ENCODE measurements at places on chromosomes 1 and 21.

DNA sequence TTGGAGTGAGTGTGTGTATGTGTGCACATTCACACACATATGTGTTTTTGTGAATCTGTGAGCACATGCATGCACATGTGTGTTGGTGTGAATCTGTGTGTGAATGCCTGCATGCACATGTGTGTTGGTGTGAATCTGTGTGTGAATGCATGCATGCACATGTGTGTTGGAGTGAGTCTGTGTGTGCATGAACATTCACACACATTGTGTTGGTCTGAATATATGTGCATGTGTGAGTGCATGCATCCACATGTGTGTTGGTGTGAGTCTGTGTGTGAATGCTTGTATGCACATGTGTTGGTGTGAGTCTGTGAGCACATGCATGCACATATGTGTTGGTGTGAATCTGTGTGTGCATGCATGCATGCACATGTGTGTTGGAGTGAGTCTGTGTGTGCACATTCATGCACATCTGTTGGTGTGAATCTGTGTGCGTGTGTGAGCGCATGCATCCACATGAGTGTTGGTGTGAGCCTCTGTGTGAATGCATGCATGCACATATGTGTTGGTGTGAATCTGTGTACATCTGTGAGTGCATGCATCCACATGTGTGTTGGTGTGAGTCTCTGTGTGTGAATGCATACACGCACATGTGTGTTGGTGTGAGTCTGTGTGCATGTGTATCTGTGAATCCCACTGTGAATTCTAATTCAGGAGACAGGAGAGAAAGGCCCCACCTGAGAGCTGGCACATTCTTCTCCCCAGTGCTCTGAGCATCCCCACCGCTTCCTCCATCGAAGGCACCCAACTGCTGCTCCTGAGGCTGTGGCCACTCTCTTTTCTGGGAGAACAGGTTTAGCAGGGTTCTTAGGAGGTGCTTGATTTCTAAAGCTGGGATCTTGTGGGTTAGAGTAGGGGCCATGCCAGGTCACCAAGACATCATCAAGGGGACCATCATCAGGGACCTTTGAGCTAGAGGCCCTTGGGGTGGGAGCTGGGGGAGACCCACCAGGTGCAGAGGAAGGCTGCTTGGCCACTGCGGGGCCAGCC, 117.5 kb upstream of the ARHGEF16 start:
- DNase-seq = no peak

GRCh38 chr1:203506858-203507626, 13.1 kb downstream of the OPTC start:
- peak; percentile 40 for DNase-seq

GRCh38 chr1:32937061-32937460, 27.5 kb downstream of the RNF19B start:
- no peak for DNase-seq

DNA sequence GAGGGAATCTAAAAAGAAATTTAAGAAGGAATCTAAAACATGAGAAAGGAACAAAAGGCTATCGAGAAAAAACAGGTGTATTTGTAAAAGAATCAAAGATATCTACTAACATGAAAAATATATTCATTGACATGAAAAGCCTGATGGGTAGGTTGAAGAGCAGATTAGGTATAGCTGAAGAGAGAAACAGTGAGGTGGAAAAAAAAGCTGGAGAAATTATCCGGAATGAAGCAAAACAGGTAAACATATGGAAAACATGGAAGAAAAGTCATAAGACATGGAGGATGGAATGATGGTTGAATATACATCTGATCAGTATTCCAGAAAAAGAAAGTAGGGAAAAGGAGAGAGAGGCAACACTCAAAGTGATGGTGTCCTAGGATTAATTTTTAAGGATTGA, 9.6 kb downstream of the EVA1C start:
- DNase-seq = no peak

- no peak for DNase-seq
Measured at GRCh38 chr1:6827630-6828165, 42.4 kb downstream of the CAMTA1 start.

DNA sequence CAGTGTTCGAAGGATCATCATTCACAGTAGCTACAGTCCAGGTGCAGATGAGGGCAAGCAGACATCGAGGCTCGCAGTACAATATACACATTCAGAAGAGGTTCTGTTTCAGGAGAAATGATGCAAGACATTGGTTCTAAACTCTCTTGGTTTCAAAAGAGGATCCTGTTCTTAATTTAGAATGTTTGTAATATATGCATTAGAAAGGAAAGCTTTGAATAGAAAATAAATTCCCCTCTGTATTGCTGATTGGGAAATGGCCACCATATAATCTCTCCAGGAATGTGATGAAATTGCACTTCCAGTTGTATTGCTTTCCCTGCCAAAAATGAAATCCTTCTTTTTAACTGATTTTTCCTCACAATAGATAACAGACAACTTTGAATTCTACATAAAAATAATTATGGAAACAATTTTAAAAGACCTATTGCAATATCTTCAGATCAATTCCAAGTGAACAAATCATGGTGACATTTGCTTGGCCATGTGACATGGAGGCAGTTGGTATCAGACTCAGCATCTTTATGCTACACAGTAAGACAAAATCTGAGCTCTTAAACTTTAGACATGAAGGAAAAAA, 27.6 kb upstream of the SIPA1L2 start:
- peak; percentile 6 for DNase-seq

DNA sequence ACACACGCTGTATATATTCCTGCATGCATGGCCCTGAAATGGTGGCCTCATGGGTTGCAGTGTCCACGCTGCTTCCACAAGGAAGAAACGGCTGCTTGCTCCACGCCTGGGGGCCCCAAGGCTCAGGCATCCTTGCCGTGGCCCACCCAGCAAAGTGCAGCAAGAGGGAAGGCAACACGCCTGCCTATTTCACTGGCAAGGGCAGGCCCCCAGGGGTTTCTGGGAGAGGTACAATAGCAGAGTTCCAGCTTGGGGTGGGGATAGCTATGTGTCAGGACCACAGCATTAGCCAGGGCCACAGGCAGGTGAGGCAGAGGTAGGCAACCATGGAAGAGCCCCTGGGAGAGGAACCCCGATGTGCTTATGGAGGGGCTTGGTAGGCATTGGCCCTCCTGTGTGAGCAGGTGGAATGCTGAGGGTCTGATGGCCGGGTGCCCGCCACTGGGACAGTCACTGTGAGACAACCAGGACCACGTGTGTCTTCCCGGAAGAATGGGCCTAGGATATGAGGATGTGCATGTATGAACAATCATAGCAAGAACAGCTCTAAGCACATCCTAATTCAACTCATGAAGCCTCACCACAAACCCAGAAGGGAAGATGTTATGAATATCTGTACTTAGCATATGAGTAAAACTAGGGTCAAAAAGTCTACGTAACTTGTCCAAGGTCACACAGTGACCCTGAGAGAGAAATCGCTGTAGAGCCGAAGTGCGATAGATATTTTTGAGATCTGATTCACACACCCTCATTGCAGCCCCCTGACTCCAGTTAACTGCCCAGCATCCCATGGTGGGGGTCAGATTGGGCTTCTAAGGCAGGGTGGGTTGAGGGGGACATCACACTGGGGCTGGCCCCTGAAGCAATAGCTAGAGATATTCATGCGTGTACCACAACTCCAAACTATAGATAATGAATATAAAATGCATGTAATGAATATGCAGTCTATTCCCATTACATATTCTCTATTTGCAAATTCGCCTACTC, 11.8 kb downstream of the TFF2 start:
- DNase-seq = no peak

GRCh38 chr1:220335668-220336067, 63.4 kb upstream of the RAB3GAP2 start:
- no peak for DNase-seq

GRCh38 chr1:218413179-218413578, 68.0 kb downstream of the TGFB2 start:
- no peak for DNase-seq

- no peak for DNase-seq
Measured at GRCh38 chr1:181443231-181443853, 40.0 kb upstream of the CACNA1E start.

DNA sequence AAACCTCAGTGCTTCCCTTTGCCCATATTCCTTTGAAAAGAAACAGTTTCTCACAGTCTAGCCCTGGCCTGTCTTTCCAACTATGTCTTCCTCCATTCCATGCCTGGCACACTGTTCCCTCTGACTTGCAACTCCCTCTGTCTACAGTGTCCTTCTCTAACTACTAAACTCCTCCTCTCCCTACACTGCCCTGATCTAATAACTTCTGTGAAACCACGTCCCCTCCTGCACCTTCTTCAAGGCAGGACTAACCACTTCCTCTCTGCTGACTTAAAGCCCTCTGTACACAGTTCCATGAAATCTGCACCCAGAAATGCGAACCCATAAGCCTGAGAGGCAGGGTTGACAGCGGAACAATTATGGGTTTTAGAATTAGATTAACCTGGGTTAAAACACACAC, 62.2 kb upstream of the ATP1B1 start:
- no peak for DNase-seq

GRCh38 chr1:42684139-42684538, 1.9 kb downstream of the YBX1 start:
- DNase-seq = no peak

- peak; percentile 61 for DNase-seq
Measured at GRCh38 chr1:224506141-224506814, 71.7 kb upstream of the WDR26 start.

All from AG10803 (cell line).